ENCODE measurements at places on chromosomes 13 and 19. TPM values are rescaled to one million over a fixed set of nuclear protein-coding genes. Genes with fewer than 3 reads are reported as not detected.
A peak's percentile ranks its signal among the peaks of the same experiment; 100 is the strongest.

The LILRB5 gene
- total RNA-seq = 0.09 TPM

GRCh38 chr19:57171551-57172081 lies 4.3 kb upstream of the DUXA start:
- peak; percentile 12 for DNase-seq

GRCh38 chr19:44308011-44308410 lies 3.2 kb upstream of the ZNF235 start:
- DNase-seq = no peak

The C19orf85 gene
- 2.1 TPM for total RNA-seq

DNA sequence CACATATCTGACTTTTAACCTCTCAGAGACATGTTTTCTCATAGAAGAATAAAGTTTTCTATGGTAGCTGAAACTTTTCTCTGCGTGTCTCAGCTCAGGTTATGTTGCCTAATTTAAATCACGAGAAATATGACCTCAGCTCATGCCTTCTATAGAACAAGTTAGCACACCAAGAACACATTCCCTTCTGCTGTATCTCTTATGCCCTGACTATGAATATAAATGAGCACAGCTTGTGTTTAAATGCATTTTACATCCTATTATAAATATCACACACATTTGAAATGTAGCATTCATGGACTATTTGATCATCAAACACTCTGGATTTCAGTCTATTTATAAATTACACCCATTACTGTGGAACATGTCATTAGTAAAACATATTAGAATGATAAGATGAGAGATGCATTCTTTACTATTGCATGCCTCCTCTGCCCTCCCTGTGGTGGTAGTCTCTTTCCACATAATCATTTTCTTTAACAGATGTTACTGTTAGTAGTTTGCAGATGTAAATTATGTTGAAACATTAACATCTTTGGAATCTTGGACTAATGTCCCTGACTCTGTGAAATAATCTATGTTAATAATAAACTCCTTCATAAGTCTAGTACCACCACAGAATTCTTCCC lies 2044.9 kb upstream of the PCDH20 start:
- no peak for DNase-seq

GRCh38 chr13:51713807-51714206 lies 90.2 kb downstream of the DHRS12 start:
- no peak for DNase-seq

The CNMD gene
- total RNA-seq = 95.1 TPM

DNA sequence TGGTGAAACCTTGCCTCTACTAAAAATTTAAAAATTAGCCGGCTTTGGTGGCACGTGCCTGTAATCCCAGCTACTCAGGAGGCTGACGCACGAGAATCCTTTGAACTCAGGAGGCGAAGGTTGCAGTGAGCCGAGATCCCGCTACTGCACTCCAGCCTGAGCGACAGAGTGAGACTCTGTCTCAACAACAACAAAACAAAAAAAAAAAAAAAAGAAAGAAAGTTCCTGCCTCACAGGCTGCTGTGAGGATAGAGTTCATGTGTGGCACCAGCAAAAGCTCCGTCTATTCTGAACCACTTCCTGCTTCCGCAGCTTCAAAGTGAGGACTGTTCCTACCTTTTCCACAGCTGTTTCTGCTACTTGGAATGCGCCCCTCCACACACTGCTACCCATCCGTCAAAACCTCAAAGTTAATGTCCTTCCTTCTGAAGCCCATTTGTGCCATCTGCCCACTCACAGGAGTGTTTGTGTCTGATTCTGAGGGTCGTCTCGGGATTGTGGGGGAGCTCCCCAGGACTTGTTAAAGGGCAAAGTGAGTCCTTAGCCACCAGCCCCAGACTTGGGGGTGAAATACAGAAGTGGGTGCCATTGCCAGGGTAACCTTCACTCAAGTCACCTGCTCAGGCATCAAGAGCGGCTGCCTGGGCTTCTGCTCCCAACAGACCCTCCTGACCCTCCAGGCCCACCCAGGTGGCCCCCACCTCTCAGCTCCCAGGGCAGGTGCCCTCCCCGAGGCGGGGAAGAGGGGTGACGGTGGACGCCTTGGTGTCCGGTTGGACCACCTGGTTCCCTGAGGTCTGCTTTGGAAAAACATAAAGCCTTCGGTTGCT lies 2.9 kb downstream of the MFSD12 start:
- no peak for DNase-seq

DNA sequence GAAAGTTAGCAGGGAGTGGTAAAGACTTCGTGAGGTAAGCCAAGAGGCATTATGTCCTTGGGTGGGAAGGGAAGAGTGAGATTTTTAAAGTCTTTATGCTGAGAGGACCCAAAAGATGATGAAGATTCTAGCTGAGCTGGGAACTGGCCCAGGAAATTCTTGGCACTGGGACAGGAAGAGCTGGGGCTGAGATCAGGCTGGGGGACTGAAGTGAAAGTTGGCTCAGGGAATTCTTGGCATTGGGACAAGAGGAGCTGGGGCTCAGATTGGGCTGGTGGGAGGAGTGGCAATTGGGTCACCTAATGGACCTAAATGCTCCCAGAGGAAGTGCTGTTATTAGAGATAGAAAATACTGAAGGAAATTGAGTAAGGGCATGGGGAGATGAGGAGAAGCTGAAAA lies 8.8 kb downstream of the SCEL start:
- DNase-seq = no peak
